ENCODE measurements at places on chromosomes 2 and 18. TPM values are rescaled to one million over a fixed set of nuclear protein-coding genes. Genes with fewer than 3 reads are reported as not detected.

ICOS gene
- 8.6 TPM for polyA plus RNA-seq

XIRP2 gene
- not detected for polyA plus RNA-seq

CXCR4 gene
- 1,161 TPM for polyA plus RNA-seq

GKN1 gene
- not detected for polyA plus RNA-seq

IL37 gene
- not detected for polyA plus RNA-seq
